ENCODE measurements at places on chromosomes 2 and 18. TPM values are rescaled to one million over a fixed set of nuclear protein-coding genes. Genes with fewer than 3 reads are reported as not detected.

Gene CCBE1
- total RNA-seq, result 2.8 TPM

Gene SLC4A5
- total RNA-seq, result 2.2 TPM

Gene SPHKAP
- 26.2 TPM for total RNA-seq

- H3K4me1 ChIP-seq, result peaks cover 24% of the 10 kb centered on the region
- H3K4me3 ChIP-seq, result no peak overlapping the region
- no peaks in the 10 kb centered on the region for H3K27me3 ChIP-seq
Measured at GRCh38 chr2:234293973-234294372, 202.9 kb downstream of the ARL4C start.

GRCh38 chr2:58407487-58407886 lies 166.4 kb upstream of the FANCL start:
- DNase-seq, result no peak
- no peaks in the 10 kb centered on the region for H3K27me3 ChIP-seq
- H3K27ac ChIP-seq, result no peak overlapping the region
- H3K4me1 ChIP-seq, result no peaks in the 10 kb centered on the region

Data from muscle of leg (tissue), 16 donors.